ENCODE measurements at places on chromosomes 5 and 9. TPM values are rescaled to one million over a fixed set of nuclear protein-coding genes. Genes with fewer than 3 reads are reported as not detected.

The TXNDC8 gene
- not detected for total RNA-seq

The MRRF gene
- 27.6 TPM for total RNA-seq

The WNK2 gene
- 80.1 TPM for total RNA-seq

The PCDHGA11 gene
- total RNA-seq: 8.2 TPM

The OR13C3 gene
- total RNA-seq: not detected

The DMRTA1 gene
- 6.3 TPM for total RNA-seq

The PCDHB16 gene
- 9.7 TPM for total RNA-seq

The LMX1B gene
- total RNA-seq: 9.1 TPM

The CDK9 gene
- 108 TPM for total RNA-seq

The NUTM2G gene
- total RNA-seq: not detected

The TRAPPC13 gene
- 26.0 TPM for total RNA-seq

The RANBP3L gene
- not detected for total RNA-seq

All from endodermal cell (in vitro differentiated cells).